NCI-H345 (cell line): ENCODE measurements at places on chromosomes 3 and 15.
A peak's percentile ranks its signal among the peaks of the same experiment; 100 is the strongest.

GRCh38 chr3:29065211-29065785, 215.6 kb upstream of the RBMS3 start:
- DNase-seq, result peak; percentile 84

GRCh38 chr3:106619-107018, 89.9 kb upstream of the CHL1 start:
- peak; percentile 26 for DNase-seq

- DNase-seq, result no peak
These were observed 619.3 kb downstream of the SI start for GRCh38 chr3:164458986-164459385.

DNA sequence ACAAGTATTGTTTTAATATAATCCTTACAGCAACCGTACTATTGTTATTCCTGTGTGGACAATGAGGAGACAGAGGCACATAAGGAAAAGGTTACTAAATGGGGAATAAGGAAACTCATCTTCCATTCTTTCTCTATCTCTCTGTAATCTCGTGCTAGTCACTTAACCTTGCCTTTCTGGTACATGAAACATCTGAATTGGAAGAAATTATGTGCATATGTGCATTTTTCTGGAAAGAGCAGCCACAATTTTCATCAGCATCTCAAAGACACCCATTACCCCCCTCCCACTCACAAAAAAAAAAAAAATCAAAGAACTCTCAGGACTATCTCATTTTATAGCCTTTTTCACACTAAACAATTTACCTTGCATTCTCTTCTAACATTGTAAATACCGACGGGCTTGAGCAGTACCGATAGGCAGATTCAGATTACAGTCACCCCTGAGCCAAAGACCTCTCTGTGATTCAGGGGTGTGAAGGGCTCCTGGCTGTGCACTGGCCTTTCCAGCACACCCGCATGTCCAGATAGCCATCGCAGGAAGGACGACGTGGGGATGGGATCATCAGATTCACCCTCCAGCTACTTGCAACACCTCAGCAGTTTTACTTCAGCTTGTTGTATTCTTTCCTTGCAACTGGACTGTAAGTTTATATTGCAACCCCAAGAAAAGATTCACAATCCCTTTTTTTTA, 48.1 kb downstream of the CASR start:
- no peak for DNase-seq

- DNase-seq, result no peak
These were observed 34.0 kb downstream of the YEATS2 start for GRCh38 chr3:183731611-183732010.
